H54 (cell line): ENCODE measurements at places on chromosomes 6 and 20.

DNA sequence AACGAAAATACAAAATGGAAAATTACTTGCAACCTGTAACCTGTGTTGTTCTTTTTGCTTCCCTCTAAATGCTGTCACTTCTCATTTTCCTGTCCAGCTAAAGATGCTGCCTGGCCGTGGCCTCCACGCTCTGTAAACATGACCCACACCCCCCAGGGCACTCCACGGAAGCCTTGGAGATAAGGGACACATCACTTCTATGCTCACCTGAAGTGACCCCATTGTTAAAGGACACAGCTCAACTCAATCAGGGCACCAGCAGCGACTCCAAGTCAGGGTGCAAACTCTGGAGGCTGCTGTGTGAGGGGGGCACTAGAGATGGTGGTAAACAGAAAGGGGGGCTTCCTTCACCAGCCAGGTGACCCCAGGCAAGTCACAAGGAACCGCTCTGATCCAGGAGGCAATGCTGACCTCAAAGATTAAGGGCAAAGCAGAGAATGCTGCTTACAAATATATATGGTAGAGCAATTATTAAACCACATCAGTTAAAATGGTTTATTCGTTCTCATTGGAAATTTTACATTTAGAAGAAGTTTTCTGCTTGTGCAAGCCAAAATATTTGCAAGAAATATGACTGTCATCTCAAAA, 13.2 kb downstream of the DIDO1 start:
- no peak for DNase-seq

DNA sequence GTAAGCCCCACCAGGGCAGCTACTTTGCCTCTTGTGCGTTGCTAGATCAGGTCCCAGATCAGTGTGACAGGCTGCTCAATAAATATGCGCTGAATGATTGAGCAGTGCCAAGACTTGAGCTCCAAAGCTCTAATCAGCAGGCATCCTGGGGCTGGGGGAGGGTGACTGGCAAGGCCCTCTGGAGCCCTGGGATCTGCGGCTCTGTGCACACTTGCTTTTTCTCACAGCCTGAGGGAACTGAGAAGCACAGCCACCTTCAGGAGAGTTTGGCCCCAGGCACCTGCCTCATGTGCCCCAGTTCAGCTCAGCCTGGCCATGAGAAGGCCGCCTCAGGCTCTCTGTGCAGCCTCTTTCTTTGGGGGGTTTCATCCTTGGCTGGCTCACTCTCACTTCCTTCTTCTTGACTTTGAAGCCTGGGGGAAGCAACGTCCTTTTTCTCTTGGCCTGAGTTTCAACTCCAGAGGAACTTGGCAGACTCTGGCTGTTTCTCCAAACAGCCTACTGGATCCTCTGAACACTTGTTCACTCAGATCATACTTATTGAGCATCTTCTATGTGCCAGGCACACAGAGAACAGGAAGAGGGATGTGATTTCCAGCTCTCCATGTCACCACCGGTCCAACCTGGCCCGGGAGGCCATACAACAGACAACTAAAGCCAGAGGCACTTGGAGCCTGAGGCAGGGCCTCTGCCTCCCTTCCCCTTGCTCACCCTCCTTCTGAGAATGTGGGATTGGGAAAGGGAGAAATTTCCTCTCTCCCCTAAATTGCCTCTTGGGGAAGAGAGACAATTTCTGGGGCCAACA, 114.0 kb downstream of the VEGFA start:
- no peak for DNase-seq

DNA sequence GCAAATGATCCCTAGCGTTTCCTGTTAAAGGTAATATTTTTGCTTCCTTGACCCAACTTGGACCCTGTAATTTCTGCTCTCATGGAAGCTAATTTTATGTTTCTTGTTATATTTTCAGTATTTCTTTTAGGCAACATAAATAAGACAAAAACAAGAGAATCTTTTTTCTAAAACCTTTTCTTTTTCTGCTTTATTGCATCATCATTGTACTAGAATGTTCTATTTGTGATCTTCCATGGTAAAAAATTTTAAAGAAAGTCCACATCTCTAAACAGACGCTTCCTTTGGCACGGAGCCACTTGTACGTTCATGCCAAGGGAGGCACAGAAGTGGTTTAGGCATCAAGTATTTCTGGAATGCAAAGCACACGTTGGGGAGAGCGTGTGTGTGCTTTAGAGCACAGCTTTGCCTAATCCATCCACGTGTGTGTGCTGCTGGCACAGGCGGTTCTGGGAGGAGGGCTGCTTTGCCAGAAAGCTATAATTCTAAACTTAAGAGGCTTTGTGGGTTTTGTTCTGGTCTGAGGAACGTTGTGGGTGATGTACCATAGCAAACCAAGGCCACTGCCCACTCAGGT, 98.3 kb downstream of the SASH1 start:
- peak; percentile 29 for DNase-seq

GRCh38 chr6:146916435-146917025, 287.7 kb upstream of the STXBP5 start:
- no peak for DNase-seq

GRCh38 chr20:1776681-1777475, 118.3 kb upstream of the SIRPA start:
- peak; percentile 66 for DNase-seq

DNA sequence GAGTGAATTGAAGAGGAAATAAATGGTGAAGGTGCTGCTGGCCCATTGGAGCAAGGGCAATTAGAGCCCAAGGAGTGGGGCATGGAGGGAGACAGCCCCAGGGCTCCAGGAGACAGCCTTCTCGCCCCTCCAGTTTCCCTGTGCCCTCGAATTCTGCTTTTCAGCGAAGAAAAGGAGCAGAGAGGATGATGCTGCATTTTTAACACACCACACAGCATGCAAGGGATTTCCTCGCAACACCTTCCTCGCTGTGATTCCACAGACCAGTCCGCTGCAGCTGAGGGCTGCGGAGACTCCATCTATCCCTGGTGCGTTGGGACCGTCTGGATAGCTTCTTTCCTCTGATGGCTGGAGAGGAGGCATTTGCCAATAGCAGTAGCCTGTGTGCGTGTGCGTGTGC, 41.7 kb downstream of the PTCHD4 start:
- DNase-seq = peak; percentile 4

- DNase-seq = no peak
Measured at GRCh38 chr6:149852881-149853280, 11.3 kb downstream of the LRP11 start.

GRCh38 chr6:82410151-82410648, 46.6 kb downstream of the TPBG start:
- no peak for DNase-seq

- DNase-seq = peak; percentile 40
Measured at GRCh38 chr6:56683882-56684281, 41.2 kb upstream of the DST start.

DNA sequence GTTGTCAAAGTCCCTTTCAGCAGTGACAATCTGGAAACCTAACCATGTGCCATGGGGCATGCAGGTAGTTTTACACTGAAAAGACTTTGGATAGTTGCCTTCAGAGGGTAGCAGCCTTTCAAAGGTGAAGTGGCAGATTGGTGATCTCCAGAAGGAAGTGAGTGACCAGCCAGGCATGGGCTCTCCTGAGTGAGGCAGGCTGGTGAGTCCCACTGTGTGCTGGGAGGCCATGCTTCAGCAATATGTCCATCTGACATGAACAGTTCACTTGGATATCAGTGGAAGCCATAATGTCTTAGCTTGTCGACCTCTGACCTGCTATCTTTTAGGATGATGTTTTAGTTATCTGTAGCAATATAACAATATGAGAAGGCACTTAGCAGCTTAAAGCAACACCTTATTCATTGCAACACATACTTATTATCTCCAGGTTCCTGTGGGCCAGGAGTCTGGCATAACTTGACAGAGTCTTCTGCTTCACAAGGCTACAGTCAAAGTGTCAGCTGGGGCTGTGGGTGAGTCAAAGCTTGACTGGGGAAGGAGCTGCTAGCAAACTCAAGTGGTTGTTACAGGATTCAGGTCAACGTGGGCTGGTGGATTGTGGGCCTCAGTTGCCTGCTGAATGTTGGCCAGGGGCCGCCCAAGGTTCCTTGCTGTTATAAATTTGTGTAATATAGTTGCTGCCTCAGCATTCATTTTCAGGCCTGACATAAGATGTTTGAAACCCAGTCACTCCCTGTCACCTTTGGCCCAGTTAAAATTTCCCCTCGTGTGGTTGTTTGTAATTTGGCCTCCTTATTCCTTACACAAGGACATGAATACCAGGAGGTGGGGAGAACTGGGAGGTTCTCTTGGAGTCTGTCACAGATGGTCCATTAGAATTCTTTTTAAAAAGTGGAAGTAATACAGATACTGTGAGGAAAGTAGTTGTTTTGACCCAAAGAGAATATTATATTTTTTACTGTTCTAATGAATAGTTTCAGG, 100.2 kb downstream of the UST start:
- no peak for DNase-seq

DNA sequence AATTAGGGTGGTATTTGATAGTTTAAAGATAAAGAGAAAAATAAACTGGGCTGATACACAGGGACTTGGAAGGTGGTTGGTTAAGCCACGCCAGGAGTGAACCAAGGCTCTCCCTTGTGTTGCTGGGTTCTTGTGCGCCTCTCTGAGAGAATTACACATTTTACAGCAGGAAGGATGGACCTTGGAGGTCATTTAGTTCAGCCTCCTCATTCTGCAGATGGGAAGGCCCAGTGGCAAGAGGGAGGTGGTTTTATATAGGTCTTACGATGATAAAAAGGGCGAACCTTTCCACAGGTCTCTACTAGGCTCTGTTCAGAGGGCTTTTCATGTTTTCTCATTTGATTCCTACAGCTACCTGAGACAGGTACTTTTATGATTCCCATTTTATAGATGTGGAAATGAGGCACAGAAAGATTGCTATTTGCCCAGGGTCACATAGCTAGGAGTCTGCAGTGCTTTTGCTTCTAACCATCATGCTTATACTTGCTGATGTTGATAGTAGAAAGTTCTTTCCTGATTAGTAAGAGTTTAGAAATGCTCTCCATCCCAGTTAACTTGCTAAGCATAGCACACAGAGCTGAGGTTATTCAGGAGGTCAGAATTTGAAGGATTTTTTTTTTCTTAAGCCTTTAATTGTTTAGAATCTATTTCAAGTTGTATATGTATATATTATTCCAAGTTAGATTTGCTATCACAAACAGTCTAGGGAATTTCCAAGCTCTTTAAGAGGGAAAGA, 12.8 kb downstream of the HIVEP1 start:
- DNase-seq = no peak

DNA sequence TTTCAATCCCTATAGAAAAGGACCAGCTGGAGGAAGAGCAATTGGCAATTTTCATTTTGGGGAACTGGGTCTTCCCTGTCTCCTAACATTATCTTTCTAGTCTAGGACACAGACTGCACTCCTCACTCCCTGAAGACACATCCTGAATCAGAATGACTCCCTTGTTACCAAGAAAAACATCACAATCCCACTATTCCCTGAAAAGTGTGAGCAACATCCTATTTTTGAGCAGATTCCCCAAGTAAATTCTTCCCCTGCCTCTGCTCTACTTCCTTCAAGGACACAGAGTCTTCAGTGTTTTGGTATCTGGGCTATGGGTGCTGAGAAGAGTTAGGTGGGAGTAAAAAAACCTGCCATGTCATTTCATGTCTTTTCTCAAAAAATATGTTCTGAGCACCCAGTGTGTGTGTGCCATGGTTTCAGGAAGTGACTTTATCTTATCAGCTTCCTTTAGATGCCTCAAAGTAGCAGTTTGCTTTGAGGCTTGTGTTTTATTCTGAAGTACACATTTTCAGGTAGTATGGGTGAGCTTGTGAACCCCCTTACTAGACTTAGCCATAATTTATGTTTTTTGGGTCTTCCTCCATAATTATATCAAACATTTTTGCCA, 12.4 kb downstream of the LAMA4 start:
- no peak for DNase-seq

GRCh38 chr20:59705651-59706399, 101.5 kb downstream of the PHACTR3 start:
- no peak for DNase-seq

DNA sequence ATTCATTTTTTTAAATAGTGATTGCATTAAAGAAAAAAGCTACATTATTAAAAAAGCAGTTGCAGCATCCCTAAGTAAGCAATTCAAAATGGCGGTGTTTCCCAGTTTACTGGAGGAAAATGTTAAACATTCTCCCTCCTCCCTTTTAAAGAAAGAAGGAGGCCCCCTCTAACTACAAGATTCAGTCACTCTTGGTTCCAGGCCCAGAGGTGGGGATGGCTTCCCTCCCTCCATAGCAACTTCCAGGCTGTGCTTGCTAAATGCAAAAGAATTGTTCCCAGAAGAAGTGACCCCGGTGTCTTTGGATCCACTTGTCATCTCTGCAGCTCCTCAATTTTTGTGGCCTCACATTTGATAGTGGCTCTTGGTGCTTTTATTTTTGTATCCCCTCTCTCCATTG, 165.9 kb downstream of the SOBP start:
- DNase-seq = no peak

DNA sequence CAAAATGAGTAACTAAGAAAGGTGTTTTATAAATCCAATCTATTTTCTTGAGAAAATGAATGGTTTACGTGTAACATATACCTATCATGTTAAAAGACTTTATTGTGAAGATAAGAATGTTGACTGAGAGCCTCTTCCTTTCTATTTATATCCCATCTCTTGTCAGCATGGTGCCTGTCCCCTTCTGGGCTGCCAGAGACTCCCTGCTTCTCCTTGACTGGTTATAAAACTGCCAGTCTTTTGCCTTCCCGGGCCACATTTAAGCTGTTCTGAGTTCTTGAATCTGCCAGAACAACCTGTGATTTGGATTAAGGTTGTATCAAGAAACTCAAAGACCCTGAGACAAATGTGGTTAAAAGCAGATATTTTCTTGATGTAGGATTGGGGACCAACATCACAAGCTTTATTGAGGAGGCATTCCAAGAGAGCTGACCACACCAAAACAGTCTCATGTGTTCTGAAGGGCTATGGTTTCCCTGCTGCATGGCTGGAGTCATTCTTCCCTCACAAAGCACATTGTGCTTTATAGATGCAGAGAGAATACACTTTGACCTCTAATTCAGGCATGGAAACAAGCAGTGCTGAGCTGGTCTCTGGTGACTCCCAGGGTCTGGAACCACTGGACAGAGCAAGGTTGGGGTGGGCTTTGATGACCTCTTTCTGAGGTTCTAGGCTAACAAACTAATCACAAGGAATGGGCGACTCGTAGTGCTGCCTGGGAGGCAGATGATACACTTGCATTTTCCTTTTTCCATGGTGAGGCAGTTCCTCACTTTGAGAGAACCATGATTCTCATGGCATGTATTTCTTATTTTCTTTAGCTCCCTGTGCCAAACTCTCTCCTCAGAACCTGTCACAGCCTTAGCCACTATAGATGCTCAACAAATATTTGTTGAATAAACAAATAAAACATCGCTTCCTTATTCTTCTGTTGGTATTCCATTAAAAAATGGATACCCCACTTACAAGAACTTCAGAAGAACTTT, 205.0 kb upstream of the PREP start:
- no peak for DNase-seq

GRCh38 chr6:133917781-133918180, 28.9 kb downstream of the TCF21 start:
- no peak for DNase-seq

DNA sequence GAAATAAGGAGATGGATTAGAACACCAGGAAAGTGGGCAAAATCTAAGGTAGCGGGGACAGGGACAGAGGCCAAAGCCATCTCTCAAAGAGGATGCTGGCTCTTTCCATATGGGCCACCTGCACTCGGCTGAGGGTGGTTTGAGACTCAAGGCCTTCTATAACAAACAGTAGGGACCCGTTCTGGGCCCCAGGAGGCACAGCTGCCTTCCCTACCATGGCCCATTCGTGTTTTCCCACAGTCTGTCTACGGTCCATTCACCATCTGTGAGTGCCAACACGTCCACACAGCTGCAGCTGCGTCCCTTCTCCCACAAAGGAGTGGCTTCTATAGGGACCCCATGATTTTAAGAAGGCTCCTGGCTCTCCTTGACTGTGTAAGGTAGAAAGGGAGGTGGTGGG, 871 bp downstream of the BANF2 start:
- DNase-seq = no peak
